Breast epithelium (tissue), 4 donors: ENCODE measurements at places on chromosomes 3 and 15. TPM values are rescaled to one million over a fixed set of nuclear protein-coding genes. Genes with fewer than 3 reads are reported as not detected.

Gene GPR62
- total RNA-seq: 0.16 TPM

GRCh38 chr15:41501191-41501917 is 7.7 kb downstream of the ITPKA start:
- H3K4me1 ChIP-seq: peaks cover 6% of the 10 kb centered on the region
- peaks cover 14% of the 10 kb centered on the region for H3K27me3 ChIP-seq
- H3K27ac ChIP-seq: no peak overlapping the region
- DNase-seq: no peak
- H3K36me3 ChIP-seq: no peaks in the 10 kb centered on the region

- H3K27ac ChIP-seq: no peak overlapping the region
- no peaks in the 10 kb centered on the region for H3K36me3 ChIP-seq
- DNase-seq: no peak
- H3K27me3 ChIP-seq: no peaks in the 10 kb centered on the region
- no peaks in the 10 kb centered on the region for H3K4me1 ChIP-seq
Measured at GRCh38 chr3:6512172-6512800, 348.6 kb upstream of the GRM7 start.

Gene MELTF
- 10.2 TPM for total RNA-seq

- no peaks in the 10 kb centered on the region for H3K4me1 ChIP-seq
- H3K36me3 ChIP-seq: no peaks in the 10 kb centered on the region
- H3K4me3 ChIP-seq: no peak overlapping the region
- H3K27ac ChIP-seq: no peak overlapping the region
- DNase-seq: no peak
Measured at GRCh38 chr15:47787875-47788274, 70.6 kb downstream of the SEMA6D start.

DNA sequence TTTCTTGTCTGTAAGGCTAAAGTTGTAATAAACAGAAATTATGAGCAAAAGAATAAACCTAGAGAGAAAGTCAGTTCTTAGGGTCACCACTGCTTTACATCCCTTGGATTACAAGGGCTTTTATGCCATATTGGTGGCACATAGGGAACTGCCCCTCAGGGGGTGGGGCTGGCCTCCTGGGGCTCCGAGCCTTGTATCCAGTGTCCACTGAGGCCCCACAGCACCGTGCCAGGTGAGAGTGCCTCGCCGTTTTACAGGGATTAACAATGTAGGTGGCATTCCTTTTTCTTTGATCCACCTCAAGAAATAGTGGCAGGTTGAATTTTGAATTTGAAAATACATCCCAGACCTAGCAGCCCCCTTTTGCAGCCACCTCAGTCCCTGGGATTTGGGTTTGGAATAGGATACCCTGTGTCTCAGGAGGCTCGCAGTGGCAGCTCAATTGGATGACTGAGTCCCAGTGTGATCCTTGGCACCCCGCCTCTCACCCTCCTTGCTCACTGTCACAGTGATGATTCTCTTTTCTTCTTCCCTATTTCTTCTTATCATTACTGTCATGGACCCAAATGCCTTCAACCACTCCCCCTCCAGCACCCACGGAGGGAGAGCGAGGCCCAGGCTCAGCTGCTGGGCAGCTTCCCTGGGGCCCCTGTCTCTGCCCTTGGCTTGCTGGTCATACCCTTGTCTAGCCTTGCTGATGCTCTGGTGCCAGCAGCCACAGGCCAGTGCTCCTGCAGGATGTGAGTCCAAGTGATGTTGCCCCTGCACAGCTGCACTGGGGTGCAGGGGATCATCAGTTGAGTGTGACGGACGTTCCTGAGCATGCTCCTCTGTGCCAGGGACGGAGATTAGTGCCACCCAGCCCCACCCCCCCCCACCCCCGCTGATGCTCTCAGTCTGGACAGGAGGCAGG is 137.9 kb downstream of the DNAJB8 start:
- H3K27ac ChIP-seq: no peak overlapping the region
- H3K4me1 ChIP-seq: no peaks in the 10 kb centered on the region
- H3K27me3 ChIP-seq: no peaks in the 10 kb centered on the region

GRCh38 chr3:20071175-20071574 is 30.9 kb downstream of the KAT2B start:
- no peak overlapping the region for H3K4me3 ChIP-seq
- H3K4me1 ChIP-seq: no peaks in the 10 kb centered on the region
- H3K36me3 ChIP-seq: no peaks in the 10 kb centered on the region
- no peaks in the 10 kb centered on the region for H3K27me3 ChIP-seq

Gene DUOX1
- 0.80 TPM for total RNA-seq

GRCh38 chr3:76065964-76066363 is 280.6 kb upstream of the ZNF717 start:
- no peaks in the 10 kb centered on the region for H3K27me3 ChIP-seq
- no peaks in the 10 kb centered on the region for H3K36me3 ChIP-seq
- H3K4me3 ChIP-seq: no peak overlapping the region
- no peaks in the 10 kb centered on the region for H3K4me1 ChIP-seq
- no peak for DNase-seq

- peak overlapping the region; percentile 64 for H3K4me3 ChIP-seq
- H3K27ac ChIP-seq: no peak overlapping the region
- peaks cover 93% of the 10 kb centered on the region for H3K27me3 ChIP-seq
- H3K4me1 ChIP-seq: no peaks in the 10 kb centered on the region
- DNase-seq: no peak
Measured at GRCh38 chr15:52790941-52791751, 1.0 kb upstream of the ONECUT1 start.

DNA sequence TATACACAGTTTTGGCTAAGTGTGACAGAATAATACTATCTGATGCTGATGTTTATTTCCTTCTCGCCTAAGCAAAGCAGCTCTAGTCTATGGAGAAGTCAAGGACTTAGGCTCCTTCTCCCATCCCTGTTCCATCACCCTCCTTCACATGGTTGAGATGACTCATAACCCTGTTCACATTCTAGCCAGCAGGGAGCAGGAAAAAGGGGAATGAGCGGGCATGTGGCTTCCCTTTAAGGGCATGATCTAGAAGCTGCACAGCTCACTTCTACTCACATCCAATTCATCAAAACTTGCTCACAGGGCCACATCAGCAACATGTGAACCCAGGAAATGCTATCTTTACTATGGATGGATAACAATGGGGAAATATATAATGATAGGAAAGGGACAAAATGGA is 40.9 kb downstream of the CBLB start:
- no peaks in the 10 kb centered on the region for H3K4me1 ChIP-seq
- DNase-seq: no peak
- no peaks in the 10 kb centered on the region for H3K27me3 ChIP-seq
- no peak overlapping the region for H3K27ac ChIP-seq

- H3K4me1 ChIP-seq: no peaks in the 10 kb centered on the region
- no peaks in the 10 kb centered on the region for H3K27me3 ChIP-seq
- no peak overlapping the region for H3K4me3 ChIP-seq
- no peak overlapping the region for H3K27ac ChIP-seq
- no peaks in the 10 kb centered on the region for H3K36me3 ChIP-seq
Measured at GRCh38 chr3:120469440-120469839, 18.6 kb upstream of the FSTL1 start.

Gene CHST2
- total RNA-seq: 6.9 TPM

- H3K4me1 ChIP-seq: no peaks in the 10 kb centered on the region
- peak overlapping the region; percentile 95 for H3K27ac ChIP-seq
- H3K36me3 ChIP-seq: no peaks in the 10 kb centered on the region
- no peaks in the 10 kb centered on the region for H3K27me3 ChIP-seq
- H3K4me3 ChIP-seq: peak overlapping the region; percentile 91
Measured at GRCh38 chr3:124885466-124886167, 1.5 kb downstream of the ITGB5 start.
